ENCODE measurements at places on chromosomes 11 and 22. TPM values are rescaled to one million over a fixed set of nuclear protein-coding genes. Genes with fewer than 3 reads are reported as not detected.

DRAP1 gene
- total RNA-seq, result 108 TPM

OR2AG2 gene
- 0.29 TPM for total RNA-seq

MAJIN gene
- not detected for total RNA-seq

MYEOV gene
- total RNA-seq, result 0.33 TPM

CCDC157 gene
- 4.2 TPM for total RNA-seq

GPR137 gene
- 16.3 TPM for total RNA-seq

All from vein endothelial cell (primary cell).